ENCODE measurements at places on chromosomes 7 and 10.

GRCh38 chr10:78739444-78740053 lies 329.2 kb upstream of the ZMIZ1 start:
- no peaks in the 10 kb centered on the region for H3K4me1 ChIP-seq
- H3K27ac ChIP-seq: no peak overlapping the region
- no peak overlapping the region for H3K4me3 ChIP-seq

DNA sequence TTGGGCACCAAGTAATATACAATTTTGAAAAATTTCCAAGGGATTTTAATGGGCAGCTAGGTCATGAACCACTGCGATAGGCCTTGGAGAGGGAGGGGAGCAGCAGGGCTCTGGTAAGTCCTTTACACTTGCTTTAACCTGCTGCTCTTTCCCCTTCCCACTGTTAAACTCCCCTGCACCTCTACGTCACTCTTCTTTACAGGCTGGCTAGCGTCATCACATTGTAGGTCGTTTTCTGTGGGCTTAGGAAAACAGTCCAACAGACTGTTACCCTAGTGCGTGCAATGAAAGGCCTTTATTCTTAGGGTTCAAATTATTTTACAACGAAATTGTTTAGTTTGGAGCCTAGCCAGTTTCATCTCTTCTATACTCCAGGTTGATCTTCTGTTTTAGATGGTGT lies 235.7 kb downstream of the AUTS2 start:
- no peak overlapping the region for H3K27ac ChIP-seq
- no peaks in the 10 kb centered on the region for H3K36me3 ChIP-seq
- no peaks in the 10 kb centered on the region for H3K27me3 ChIP-seq
- no peak for DNase-seq
- H3K4me1 ChIP-seq: no peaks in the 10 kb centered on the region

GRCh38 chr10:130326954-130327353 lies 190.8 kb downstream of the GLRX3 start:
- H3K4me1 ChIP-seq: no peaks in the 10 kb centered on the region
- DNase-seq: no peak
- no peaks in the 10 kb centered on the region for H3K27me3 ChIP-seq
- no peak overlapping the region for H3K27ac ChIP-seq

DNA sequence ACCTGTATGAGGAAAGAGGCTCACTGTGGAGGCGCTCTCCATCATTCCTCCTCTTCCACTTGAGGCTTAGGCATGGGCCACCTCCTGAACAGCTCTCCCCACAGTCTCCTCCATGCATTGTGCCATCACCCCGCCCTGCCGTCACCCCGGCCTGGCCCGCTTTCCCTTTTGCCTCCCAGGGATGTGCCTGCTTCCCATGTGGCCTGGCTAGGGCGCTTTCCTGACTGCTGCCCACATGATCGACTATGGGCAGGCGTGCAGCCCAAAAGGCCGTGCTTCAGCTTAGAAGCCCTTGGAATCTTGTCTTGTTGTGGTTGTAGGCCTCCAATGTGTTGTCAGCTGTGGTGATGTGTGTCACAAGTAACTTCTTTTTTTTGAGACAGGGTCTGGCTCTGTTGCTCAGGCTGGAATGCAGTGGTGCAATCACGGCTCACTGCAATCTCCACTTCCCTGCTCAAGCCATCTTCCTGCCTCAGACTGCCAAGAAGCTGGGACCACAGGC lies 1.8 kb upstream of the ACTR3C start:
- H3K27me3 ChIP-seq: no peaks in the 10 kb centered on the region
- H3K27ac ChIP-seq: peak overlapping the region; percentile 98
- H3K36me3 ChIP-seq: peaks cover 58% of the 10 kb centered on the region
- H3K4me1 ChIP-seq: peaks cover 41% of the 10 kb centered on the region
- DNase-seq: no peak
- peak overlapping the region; percentile 85 for H3K4me3 ChIP-seq

DNA sequence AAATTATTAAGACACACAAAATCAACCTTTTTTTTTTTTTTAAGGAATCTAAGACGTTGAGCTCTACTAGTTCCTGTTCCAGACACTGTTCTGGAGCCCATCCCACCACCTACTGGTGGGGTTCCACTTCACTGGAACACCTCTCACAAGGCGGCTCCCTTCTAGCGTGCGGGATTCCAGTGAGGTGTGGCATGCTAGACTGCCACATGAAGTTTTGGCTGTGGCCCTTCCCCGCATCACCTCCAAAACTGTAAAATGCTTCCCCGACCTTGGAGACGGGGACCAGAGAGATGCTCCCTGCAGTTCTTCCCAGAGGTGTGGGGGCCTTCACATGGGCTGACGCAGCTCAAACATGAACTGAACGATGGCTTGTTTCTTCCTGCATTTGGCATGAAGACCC lies 12.6 kb downstream of the FAM53B start:
- no peaks in the 10 kb centered on the region for H3K4me1 ChIP-seq
- DNase-seq: no peak
- no peak overlapping the region for H3K4me3 ChIP-seq
- no peaks in the 10 kb centered on the region for H3K27me3 ChIP-seq

GRCh38 chr10:92712016-92712889 lies 22.5 kb downstream of the HHEX start:
- no peaks in the 10 kb centered on the region for H3K4me1 ChIP-seq
- H3K4me3 ChIP-seq: no peak overlapping the region
- no peaks in the 10 kb centered on the region for H3K36me3 ChIP-seq
- no peak overlapping the region for H3K27ac ChIP-seq
- DNase-seq: no peak

DNA sequence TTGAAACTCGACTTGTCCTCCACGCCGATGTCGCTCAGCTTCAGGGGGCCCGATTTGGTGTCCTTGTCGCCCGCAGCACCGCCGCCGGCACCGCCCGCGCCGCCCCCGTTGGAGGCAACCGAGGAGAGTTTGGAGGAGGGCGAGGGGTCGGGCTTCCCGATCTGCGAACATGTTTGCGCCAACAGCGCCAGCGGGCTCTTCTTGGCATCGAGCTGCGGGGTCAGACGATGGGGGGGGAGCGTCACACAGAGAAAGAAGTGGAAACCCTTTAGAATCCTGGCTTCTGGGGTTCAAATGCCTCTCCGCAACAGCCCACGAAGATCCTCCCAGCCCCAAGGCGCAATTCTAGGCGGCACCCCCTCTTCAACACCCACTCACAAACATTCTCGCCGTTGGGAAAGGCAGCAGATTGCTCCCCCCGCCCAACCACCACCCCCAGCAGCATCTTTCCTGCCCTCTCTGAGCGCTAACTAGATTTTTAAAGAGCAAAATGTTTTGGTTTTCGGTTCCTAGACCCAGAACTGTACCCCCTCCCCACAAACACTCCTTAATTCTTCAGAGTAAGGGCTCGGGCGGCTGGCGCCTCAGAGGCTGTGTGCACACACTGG lies 1.3 kb downstream of the ZNF503 start:
- peaks cover 78% of the 10 kb centered on the region for H3K36me3 ChIP-seq
- DNase-seq: no peak
- peak overlapping the region; percentile 55 for H3K27ac ChIP-seq
- H3K4me1 ChIP-seq: peaks cover 9% of the 10 kb centered on the region
- no peaks in the 10 kb centered on the region for H3K27me3 ChIP-seq
- H3K4me3 ChIP-seq: peak overlapping the region; percentile 95

DNA sequence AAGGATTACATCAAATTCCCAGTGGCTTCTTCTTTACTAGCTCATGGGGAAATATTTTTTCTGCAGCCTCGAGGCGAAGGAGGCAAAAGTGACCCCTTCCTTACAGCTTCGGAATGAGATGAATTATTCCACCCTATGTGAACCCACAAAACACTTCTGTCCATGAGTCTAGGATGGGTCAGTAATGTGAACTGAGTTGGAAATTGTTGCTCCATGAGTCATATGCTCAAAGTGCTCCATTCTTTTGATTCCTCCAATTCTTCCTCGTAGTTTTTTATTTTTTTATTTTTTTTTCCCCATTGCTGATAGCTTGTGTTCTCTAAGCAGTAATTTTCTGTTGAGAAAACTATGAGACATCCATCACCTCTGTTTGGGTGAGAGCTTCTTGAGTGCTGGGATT lies 31.7 kb upstream of the FAM204A start:
- H3K4me1 ChIP-seq: no peaks in the 10 kb centered on the region
- H3K36me3 ChIP-seq: no peaks in the 10 kb centered on the region
- no peak for DNase-seq
- H3K27ac ChIP-seq: no peak overlapping the region
- H3K27me3 ChIP-seq: peaks cover 10% of the 10 kb centered on the region
- no peak overlapping the region for H3K4me3 ChIP-seq

Data from Calu3 (cell line).